ENCODE measurements at places on chromosomes 7 and 10.
A peak's percentile ranks its signal among the peaks of the same experiment; 100 is the strongest.

GRCh38 chr7:29397398-29397797 is 166.2 kb upstream of the PRR15 start:
- DNase-seq: no peak

- DNase-seq: peak; percentile 61
Observed at GRCh38 chr7:140594131-140594691, 46.4 kb downstream of the DENND2A start.

DNA sequence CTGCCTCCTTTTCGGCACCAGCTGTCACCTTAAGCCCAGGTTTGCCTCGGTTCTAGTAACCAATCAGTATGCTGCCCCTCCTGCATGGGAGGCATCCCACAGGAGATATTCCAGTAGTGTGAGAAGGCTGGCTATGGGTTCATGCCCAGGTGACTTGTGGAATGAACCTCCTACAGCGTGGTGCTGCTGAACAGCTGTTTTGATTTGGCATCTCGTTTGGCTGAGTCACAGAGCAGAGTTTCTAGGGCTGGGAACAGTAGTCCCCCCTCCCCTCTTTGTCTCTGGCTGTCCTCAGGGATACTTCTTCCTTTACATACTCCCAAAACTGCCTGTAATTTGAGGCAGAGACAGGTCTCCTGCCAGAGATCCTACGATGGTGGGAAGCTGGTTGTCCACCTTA is 16.1 kb downstream of the R3HCC1L start:
- no peak for DNase-seq

GRCh38 chr10:129179972-129180678 is 286.9 kb upstream of the MGMT start:
- no peak for DNase-seq

GRCh38 chr10:1367938-1368841 is 312.0 kb downstream of the WDR37 start:
- DNase-seq: no peak

GRCh38 chr7:13949445-13949844 is 40.0 kb downstream of the ETV1 start:
- DNase-seq: no peak

DNA sequence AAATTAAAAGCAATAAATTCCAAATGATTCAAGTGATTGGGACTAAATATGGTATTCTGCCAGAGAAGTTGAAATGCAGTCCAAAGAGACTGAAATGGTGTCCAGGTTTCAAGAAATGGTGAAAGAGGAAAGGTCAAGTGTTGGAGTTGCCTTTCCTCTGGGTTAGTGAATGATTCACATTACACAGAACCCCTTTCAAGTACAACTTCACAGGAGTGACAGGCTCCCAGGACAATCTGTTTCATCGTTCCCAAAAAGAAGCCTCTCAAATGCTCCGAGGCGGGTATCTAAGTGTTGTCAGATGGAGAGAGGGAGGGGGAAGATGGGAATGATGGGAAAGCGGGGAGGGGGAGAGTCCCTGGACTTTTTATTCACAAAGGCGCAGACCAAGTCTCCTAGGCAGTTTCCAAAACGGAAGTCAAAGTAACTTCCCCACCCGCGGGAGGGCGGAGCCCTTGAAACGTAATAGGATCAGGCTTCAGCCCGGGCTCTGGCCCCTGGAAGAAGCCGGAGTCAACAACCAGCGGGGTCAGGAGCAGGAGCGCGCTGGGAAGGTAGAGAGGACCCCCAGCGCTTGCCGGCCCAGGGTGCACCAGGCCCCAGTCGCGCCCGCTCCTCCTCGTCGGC is 754 bp downstream of the SLC25A13 start:
- peak; percentile 90 for DNase-seq

GRCh38 chr10:110610308-110610774 is 33.8 kb upstream of the RBM20 start:
- DNase-seq: no peak

GRCh38 chr10:106960812-106961211 is 203.7 kb downstream of the SORCS1 start:
- no peak for DNase-seq

GRCh38 chr7:111827863-111828504 is 265.7 kb upstream of the IMMP2L start:
- no peak for DNase-seq

DNA sequence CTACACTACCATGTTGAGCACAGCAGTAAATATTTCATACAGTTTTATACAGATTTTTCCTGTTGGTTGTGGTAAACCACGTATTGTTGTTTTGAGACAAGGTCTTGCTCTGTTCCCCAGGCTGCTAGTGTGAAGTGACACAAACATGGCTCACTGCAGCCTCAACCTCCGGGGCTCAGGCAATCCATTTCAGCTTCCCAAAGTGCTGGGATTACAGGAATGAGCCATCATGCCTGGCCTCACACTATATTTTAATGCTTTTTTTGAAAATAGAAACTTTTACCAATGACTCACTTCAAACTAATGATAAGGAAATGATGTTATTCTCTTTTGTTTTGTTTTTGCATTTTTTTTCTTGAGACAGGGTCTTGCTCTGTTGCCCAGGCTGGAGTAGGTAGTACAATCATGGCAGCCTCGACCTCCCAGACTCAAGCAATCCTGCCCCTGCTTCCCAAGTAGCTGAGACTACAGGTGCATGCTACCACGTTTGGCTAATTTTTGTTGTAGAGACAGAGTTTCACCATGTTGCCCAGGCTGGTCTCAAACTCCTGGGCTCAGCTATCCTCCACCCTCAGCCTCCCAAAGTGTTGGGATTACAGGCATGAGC is 210.6 kb downstream of the TPST1 start:
- no peak for DNase-seq

- DNase-seq: no peak
Observed at GRCh38 chr10:53726921-53727320, 954.3 kb upstream of the MBL2 start.

DNA sequence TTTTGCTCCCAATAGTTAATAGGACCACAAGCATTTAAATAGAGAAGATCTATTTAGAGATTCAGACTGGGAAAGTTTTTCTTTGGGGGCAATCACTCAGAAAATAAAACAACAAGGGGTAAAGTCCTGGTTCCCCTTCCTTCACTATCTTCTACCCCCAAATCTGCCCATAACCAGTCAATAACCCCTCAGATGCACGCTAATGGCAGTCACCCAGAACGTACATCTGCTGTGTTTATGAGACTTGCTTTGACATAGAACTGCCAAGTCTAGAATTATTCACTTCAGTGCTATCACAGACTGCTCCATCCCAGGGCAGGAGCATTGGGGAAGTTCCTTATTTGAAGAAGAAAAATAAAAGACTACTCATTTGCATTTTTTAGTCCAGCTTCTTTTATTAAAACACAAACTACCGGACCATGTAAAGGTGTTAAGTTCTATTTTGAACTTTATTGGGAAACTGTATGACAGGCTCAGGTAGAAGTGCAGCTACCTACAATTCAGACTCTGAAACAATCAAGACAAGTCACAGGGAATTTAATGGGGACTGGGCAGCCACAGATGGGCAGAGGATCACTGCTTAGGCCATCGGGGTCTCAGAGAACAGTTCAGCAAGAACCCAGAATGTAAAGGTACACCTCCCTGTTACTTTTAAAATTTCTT is 38.4 kb downstream of the ANK3 start:
- DNase-seq: no peak

- no peak for DNase-seq
Observed at GRCh38 chr7:139047970-139048369, 12.1 kb upstream of the ZC3HAV1L start.

- no peak for DNase-seq
Observed at GRCh38 chr10:96975136-96975535, 143.0 kb downstream of the LCOR start.

- no peak for DNase-seq
Observed at GRCh38 chr7:90446137-90446899, 23.1 kb upstream of the PTTG1IP2 start.

GRCh38 chr10:89414879-89415821 is 782 bp downstream of the IFIT5 start:
- peak; percentile 70 for DNase-seq

DNA sequence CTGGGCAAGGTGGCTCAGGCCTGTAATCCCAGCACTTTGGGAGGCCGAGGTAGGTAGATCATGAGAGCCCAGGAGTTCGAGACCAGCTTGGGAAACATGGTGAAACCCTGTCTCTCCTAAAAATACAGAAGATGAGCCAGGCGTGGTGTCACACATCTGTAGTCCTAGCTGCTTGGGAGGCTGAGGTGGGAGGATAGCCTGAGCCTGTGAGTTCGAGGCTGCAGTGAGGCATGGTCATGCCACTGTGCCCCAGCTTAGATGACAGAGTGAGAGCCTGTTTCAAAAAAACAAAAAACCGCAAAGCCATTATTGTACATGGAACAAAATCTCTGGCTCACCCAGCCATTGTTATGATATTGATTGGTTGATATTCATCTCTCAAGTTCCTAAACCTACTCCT is 53.7 kb downstream of the KMT2E start:
- DNase-seq: no peak

DNA sequence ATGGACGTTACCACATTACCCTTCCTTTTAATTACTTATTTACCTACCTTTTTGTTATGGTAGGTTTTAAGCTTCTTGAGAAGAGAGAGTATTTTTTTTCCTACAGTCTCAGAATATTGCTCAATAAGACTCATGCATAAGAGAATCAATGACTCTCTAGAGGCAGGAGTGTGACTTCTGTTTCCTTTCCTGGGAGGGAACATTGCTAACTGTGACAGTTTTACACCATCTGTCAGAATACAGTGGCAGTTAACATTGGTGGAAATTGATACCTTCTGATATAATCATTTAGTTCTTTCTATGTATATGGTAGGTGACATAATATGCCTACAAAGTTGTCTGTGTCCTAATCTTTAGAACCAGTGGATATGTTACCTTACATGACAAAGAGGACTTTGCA is 348.7 kb upstream of the POT1 start:
- no peak for DNase-seq

DNA sequence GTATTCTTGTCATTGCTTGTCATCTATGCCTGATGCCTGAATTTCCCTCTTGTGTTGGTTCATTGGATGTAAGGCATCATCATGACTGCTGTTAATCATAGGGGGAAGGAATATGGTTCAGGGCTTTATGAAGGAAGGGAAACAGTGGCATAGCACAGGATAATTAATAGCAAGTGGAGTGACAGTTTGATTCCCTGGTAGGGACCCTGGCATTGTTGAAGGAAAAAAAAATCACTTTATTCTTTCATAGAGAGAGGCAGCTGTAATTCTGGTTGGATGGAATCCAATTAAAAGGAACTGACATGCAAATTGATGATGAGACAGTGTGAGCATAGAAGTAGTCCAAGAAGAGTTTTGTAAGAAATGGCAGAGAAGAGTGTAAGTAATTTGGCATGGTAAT is 121.4 kb downstream of the AUTS2 start:
- DNase-seq: no peak

DNA sequence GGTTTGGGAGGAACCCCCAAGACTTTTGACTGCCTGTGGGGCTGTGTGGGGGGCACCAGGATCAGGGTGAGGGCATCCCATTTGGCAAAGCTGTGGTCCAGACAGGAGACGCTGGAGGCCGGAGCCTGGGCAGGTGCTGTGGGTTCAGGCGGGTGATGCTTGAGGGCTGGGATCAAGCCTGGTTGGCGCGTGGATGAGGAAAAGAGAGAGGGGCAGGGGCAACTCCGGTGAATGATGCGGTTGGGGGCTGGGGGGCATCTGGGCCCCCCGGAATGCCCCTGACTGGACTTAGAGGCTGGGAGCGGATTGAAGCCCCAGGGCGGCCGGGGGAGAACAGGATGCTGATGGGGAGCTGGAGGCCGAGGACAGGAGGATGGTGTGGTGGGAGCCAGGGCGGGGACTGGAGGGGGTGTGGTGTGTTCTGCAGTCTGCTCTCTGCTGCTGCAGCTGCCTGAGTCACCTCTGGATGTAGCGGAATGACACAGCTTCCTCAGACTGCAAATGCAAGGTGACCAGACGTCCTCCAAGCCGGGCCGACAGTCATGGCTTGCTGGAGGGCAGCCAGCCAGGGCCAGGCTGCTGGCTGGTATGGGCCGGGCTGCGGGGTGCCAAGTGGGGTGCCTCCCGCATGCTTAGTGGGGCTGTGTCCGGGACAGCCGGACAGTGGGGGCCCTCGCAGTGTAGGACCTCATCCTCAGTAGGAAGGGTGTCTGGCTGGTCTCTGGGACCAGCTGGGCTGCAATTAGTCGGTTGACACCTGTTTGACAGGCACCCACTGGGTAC is 3.2 kb downstream of the MAFK start:
- DNase-seq: peak; percentile 71

- no peak for DNase-seq
Observed at GRCh38 chr10:72719941-72720592, 28.1 kb downstream of the MCU start.

- DNase-seq: no peak
Observed at GRCh38 chr7:16939161-16939560, 57.4 kb upstream of the AGR3 start.

GRCh38 chr10:118300320-118300719 is 41.8 kb downstream of the FAM204A start:
- DNase-seq: no peak

DNA sequence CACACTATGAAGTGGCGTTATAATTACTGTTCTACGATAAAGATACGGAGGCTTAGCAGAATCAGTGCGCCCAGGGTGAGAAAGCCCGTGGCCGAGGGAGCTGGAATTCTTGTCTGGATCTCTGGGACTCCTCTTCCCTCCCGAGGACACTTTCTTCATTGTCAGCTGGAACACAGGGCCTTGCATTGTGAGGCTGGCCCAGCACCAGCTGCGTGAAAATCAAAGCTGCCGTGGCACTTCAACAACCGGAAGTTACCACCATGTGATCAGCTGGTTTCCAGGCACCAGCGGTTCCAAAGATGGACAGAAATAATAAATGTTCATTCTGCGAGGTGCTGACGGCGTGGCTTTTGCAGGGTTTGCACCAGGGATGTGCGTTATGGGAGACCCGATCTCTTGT is 234.0 kb upstream of the PITRM1 start:
- no peak for DNase-seq

DNA sequence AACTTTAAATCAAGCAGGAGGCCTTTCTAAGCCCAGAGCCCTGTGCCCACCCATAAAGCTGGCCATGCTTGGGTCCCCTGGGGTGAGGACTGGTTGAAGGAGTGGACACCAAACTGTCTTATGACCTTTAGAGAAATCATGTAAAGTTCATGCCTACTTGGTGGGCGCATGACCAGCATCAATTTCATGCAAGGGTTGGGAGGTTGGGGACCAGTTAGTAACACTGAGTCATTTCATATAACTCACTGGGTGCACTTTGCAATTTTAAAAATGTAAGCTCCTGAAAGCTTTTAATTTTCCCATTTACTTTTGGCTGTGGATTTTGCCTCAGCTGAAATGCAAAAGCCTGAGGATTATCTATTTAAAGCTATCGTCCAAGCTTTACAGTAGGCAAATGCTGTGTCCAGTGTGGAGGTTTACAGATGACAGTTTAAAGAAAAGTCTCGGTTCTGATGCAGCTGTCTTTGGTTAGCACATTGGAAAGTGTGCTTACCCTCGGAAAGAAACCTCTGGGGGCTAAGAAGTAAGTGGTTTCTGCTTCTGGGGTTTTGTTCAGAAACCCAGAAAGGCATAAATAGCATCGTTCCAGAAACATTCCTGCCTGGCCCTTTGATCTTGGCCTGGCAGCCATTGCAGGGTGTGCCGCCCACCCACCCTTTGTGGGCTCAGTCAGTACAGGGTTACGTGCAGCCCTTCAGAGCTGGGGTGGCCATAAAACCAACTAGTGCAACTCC is 48.8 kb upstream of the CHST15 start:
- no peak for DNase-seq

GRCh38 chr10:3750006-3750816 is 34.8 kb downstream of the KLF6 start:
- DNase-seq: peak; percentile 63

GRCh38 chr10:11517150-11517549 is 94.3 kb downstream of the USP6NL start:
- no peak for DNase-seq

- no peak for DNase-seq
Observed at GRCh38 chr10:18777258-18777657, 118.0 kb downstream of the ARL5B start.

- DNase-seq: no peak
Observed at GRCh38 chr10:54940418-54940817, 139.4 kb upstream of the PCDH15 start.
